Cortex of kidney (tissue), 1 donor: ENCODE measurements at places on chromosomes 6 and 20.

DNA sequence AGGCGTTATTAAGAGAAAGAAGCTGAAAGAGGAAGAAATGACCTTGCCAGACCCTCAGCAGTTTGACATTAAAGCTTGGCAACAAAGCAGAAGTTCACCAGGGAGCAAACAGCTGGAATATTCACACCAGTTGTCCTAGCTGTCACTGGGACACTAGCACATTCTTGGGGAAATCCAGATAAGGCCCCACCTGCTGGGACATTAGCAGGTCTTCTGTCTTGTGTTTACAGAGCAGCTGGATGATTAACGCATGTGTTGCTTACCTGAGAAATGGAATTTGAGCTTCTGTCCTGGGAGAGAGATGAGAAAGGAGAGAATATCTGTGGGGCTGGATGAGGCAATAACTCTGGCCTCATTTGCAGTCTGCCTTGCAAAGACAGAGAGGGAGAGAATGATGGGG is 137.6 kb upstream of the RIN2 start:
- no peak for DNase-seq

- no peak for DNase-seq
Observed at GRCh38 chr6:73929405-73929804, 233.4 kb downstream of the CD109 start.

- no peak for DNase-seq
Observed at GRCh38 chr20:60512443-60512842, 554.2 kb downstream of the CDH26 start.

- DNase-seq = no peak
Observed at GRCh38 chr6:168383062-168383854, 57.7 kb upstream of the SMOC2 start.

DNA sequence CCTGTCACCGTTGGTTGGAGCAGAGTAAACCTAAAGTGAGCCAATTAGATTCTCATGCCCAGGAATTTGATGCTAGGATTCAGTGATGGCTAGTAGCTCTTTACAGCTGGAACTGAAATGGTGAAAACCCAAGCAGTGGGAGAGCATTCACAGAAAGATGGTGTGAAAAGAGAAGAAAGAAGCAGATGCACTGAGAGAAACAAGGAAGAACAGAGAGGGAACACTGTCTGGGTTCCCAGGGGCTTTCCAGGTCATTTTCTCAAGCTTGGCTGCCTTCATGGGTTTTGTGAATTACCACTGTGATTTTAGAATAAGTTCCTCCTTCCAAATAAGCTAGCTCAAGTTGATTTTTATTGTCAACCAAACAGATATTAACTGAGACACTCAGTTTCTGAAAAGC is 104.1 kb upstream of the AKIRIN2 start:
- DNase-seq = no peak

- DNase-seq = no peak
Observed at GRCh38 chr20:3521852-3522740, 51.3 kb downstream of the ATRN start.

- DNase-seq = no peak
Observed at GRCh38 chr6:11202513-11203305, 29.8 kb downstream of the NEDD9 start.

GRCh38 chr6:29793036-29793356 is 34.6 kb upstream of the HLA-G start:
- no peak for DNase-seq

DNA sequence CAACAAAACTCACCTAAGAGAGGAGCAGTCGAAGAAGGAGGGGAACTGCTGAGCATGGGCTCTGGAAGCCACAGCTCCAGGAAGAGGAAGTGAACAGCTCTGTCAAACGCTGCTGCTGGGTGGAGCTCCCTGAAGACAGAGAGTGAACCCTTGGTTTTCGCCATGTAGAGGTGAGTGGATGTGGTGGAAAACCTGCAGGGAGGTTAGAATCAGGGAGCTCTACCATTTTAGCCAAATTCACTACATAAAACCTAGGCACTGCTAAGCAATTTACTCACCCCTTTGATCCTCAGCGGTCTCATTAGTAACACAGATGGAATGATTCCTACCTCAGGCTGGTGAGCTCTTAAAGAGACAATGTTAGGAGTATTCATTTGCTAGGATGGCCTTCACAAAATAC is 19.4 kb upstream of the TFAP2A start:
- DNase-seq = no peak

- no peak for DNase-seq
Observed at GRCh38 chr6:75932067-75932466, 140.4 kb downstream of the IMPG1 start.

GRCh38 chr6:43082806-43083655 is 6.9 kb downstream of the PTK7 start:
- DNase-seq = no peak

GRCh38 chr6:21398741-21399325 is 194.7 kb upstream of the SOX4 start:
- no peak for DNase-seq

- no peak for DNase-seq
Observed at GRCh38 chr6:39543950-39544349, 181.3 kb downstream of the KIF6 start.

GRCh38 chr20:34058831-34059230 is 53.2 kb downstream of the EIF2S2 start:
- no peak for DNase-seq

- DNase-seq = no peak
Observed at GRCh38 chr6:112933947-112934346, 586.8 kb downstream of the RFPL4B start.

DNA sequence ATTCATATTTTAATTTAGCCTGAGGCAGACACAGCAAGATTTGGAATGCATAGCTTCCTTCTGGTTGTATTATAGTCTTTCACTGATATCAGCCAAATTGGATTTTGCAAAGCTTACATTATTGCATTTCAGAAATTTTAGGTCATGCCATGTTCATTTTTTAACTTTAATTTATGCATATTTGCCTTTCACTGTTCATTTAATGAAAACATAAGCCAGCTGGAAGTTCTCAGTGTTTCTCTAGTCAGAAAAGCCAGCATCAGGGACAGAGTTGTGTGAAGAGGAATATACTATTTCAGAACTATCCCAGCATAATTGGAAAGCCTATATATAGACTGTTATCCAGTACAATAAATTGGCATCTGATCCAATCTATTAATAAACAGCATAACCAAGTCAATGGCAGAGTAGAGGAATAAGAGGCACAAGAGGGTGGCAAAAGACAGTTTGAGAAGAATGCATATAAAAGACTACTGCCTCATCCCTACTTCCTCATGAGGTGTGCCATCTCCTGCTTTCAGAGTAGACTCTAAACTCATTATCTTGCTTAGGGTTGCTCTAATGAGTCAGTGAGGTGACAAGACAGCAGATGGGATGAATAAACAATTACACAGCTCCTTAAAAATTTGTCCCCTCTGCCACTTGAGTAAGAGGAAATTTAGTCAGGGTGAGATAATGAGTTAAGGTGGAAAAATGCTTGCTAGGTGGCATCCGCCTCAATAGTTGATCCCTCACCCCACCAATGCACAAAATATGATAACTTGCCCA is 159.8 kb upstream of the HCRTR2 start:
- no peak for DNase-seq

DNA sequence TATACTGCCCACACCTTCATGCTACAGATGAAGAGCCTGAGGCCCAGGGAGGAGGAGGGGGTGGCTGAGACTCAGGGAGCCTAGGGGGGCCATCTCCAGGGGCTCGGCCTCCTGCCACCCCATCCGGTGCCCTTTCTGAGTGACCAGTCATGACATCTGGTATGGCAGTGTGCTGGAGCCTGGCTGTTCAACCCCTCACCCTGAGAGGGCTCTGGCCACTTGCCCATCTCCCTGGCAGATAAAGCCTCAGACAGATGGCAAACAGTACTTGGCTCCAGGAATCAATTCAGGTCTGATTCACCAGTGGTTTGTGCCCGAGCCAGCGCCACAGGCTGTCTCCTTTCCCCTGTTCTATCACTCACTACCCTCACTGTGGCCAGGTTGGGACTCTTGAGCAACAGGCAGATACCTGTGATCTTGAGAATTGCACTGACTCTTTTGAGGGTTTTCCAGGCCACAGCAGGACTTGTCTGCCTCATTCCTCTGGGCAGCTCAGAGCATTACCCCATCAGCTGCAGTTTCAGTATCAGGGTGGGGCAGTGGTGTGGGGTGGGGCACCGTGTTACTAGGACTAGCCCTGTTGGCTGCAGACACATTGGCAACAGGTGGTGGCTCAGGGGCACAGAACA is 22.8 kb downstream of the SRSF3 start:
- DNase-seq = no peak

DNA sequence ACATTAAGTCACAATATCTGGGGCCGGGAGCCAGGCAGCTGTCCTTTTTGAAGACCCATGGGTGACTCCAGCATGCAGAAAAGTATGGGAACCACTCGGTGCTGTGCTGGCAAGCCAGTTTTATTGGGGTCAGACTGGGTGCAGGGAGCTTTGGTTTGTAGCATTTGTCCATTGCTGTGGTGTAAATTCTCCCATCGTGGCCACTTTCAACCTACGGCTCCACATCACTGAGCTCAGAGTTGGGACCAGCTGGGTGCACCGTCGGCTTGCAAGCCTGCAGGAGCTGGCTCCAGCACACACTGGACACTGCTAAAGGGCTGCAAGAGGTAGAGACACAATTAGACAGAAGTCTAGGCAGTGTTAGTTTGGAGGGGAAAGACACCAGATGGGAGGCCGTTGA is 66.9 kb downstream of the SYNJ2 start:
- no peak for DNase-seq

DNA sequence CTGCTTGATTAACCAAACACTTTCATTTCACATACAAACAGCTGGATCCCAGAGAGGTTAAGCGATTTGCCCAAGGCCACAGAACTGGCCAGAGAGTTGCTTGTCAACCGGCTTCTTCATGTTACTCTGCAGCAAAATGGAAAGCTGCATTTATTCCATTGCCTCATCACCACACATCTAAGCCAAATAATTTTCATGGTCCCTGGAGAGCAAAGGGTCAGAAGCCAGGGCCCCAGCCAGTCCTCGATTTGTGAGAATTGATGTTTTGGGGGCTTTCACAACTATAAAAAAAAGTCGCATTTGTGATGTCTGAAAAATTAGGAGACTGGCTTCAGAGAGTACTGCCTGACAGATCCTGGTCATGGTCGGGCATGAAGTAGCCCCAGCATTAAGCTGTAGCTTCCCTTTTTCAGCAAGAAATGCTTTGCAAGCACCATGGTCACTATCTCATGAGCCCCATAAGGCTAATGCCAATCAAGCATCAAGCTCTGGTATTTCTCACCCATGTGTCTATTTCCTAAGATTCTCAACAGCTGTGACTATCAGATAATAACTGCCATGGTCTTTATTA is 95.8 kb downstream of the BANF2 start:
- no peak for DNase-seq

GRCh38 chr6:57027301-57027700 is 19.2 kb upstream of the KIAA1586 start:
- DNase-seq = no peak

- DNase-seq = no peak
Observed at GRCh38 chr20:24535941-24536730, 66.7 kb downstream of the SYNDIG1 start.

GRCh38 chr20:53654932-53655624 is 61.4 kb upstream of the ZNF217 start:
- DNase-seq = no peak

DNA sequence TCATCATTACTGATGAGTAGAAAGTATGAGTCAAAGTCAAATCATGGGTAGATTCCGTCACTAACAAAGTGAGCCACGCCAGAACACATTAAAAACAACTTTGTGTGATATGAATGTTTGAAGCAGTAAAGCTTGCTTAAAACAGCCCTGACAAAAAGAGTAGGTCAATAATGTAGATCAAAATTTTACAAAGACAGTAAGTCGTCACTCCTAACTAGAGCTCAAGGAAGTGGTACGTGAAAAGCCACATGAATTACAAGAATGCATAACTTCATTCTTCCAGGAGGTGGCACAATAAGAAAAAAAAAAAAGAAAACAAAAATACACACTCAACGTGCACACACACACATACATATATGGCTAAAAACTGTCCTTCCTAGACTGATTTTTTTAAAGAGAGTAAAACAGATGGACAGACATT is 69.9 kb downstream of the HACE1 start:
- no peak for DNase-seq

- DNase-seq = no peak
Observed at GRCh38 chr20:1946762-1947534, 46.9 kb downstream of the PDYN start.

GRCh38 chr6:22333802-22334201 is 37.0 kb upstream of the PRL start:
- DNase-seq = no peak

- DNase-seq = no peak
Observed at GRCh38 chr20:41830702-41831101, 212.5 kb upstream of the CHD6 start.

DNA sequence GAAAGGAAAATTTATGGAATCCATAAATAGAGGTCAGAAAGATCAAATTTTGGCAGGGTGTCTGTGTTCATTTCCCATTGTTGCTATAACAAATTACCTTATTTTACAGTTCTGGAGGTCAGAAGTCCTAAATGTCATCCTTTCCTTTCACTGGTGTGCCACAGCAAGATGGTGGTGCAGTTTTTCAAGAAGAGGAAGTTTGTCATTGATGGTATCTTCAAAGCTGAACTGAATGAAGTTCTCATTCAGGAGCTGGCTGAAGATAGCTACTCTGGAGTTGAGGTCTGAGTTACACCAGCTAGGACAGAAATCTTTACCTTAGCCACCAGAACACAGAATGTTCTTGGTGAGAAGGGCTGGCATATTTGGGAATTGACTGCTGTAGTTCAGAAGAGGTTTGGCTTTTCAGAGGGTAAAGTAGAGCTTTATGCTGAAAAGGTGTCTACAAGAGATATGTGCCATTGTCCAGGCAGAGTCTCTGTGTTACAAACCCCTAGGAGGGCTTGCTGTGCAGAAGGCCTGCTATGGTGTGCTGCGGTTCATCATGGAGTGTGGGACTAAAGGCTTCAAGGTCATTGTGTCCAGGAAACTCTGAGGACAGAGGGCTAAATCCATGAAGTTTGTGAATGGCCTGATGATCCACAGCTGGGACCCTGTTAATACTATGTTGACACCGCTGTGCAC is 7.2 kb upstream of the CCNC start:
- no peak for DNase-seq

DNA sequence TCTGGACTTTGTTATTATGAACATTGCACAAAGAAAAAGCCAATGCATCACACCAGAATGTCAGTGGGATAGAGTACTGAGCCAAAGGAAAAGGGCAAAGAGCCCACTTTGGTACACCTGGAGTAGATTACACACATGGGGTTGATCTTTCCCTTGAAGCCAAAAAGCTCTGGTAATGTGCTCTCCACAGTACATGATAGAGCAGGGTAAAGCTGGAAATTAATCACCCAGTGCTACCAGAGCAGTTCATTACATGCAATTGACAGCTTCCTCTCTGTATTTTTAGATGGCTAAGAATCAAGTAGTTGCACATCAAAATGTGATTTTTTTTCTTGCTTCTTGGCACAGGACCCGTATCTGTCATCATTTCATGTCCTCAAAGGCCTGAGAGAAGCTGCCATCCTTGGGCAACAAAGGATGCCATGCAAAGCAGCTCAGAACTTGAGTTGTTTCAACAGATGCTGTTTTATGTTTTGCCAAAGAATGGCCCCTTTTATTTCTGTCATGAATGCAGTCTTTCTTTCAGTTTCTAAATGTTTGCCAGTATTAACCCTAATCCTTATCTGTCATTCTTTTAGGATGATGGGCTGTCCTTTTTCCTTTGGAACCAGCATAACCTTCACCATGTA is 88.1 kb downstream of the HDGFL1 start:
- no peak for DNase-seq
